GM13976 (cell line): ENCODE measurements at places on chromosomes 6 and 20.

- peak; percentile 78 for DNase-seq
These were observed 34.7 kb downstream of the TAF4 start for GRCh38 chr20:62030834-62031434.

- no peak for DNase-seq
These were observed 15.6 kb downstream of the L3MBTL3 start for GRCh38 chr6:130033949-130034348.

- no peak for DNase-seq
These were observed 55.2 kb downstream of the PTPN1 start for GRCh38 chr20:50565383-50565782.

DNA sequence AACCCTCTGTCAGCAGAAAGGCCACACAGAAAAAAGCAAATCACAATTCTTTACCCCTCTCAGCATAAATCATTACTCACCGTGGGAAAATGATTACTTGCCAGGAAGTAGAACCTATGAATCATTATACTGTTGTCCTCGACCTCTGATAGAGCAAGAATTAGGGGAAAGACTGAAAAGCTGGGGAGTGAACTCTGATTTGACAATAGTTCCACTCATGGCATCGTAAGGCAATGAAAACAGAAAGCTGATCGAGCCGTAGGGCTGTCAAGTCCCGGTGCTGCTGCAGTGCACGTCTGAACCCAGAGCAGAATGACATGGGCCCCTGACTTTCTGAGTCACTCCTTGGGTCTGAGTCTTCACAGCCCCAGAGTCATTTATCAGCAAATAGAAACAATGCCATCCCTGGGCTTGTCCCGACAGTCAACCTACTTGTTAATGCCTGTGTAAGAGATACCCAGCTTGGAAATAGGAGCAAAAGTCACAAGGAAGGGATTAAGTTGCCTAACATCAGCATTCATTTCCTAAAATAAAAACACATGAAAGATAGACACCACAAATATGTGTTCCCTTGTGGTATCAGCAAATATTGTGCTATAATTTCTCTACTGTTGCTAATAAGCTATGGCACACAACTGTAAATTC lies 224.8 kb upstream of the MARCKS start:
- no peak for DNase-seq

- DNase-seq = no peak
These were observed 27.5 kb upstream of the TAF8 start for GRCh38 chr6:42022755-42023384.

DNA sequence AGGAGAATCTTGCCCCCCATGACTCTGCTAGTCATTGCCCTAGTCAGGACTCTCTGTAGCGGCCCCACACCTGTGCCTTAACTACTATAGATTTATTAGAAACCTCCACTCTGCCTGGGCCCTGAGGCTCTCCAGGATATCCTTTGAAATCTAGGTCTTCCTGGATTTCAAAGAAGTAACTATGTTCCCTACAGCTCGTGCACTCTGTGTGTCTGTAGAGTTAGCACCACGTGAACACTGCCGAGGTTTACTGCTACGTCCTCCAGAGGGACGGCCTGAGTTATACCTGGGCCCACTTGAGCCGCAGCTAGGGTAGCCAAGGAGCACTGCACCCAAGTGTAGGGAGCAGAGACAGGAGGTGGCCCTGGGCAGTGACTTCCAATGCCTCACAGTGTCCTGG lies 19.8 kb downstream of the GLP1R start:
- DNase-seq = no peak
